ENCODE measurements at places on chromosomes 4 and X.

- DNase-seq: no peak
Measured at GRCh38 chrX:99077099-99077498, 1333.0 kb downstream of the PCDH19 start.

- DNase-seq: no peak
Measured at GRCh38 chr4:179843370-179843769, 2399.8 kb upstream of the TENM3 start.

- DNase-seq: no peak
Measured at GRCh38 chr4:38075370-38076152, 115.4 kb downstream of the PTTG2 start.

DNA sequence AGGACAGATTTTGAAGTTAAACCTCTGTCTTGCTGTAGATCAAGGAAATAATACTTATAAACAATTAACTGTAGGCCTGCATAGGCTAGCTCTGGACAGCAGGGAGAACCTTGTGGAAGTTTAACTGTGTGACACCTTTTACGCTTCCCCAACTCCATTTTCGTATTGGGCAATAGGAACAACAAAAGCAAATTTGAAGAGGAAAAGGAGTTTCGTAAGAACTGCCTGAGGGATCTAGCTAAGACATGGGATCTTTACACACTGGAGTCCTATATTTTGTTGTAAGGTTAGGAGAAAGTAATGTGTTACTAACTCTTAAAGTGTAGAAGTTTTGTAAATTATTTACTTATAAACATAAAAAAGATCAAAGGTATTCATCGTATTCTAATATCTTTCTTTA, 324.9 kb upstream of the CASK start:
- DNase-seq: no peak

Data from NCI-H1436 treated with DMSO at 0.1 percent for 48 hours (cell line).